ENCODE measurements at places on chromosomes 2 and 18. TPM values are rescaled to one million over a fixed set of nuclear protein-coding genes. Genes with fewer than 3 reads are reported as not detected.

Gene RPRM
- total RNA-seq: 0.53 TPM

Gene GNLY
- total RNA-seq: not detected

Gene TCF23
- not detected for total RNA-seq

Gene IL36A
- not detected for total RNA-seq

Gene MYO3B
- not detected for total RNA-seq

Gene SERPINB2
- total RNA-seq: 0.60 TPM

Gene ACKR3
- total RNA-seq: 88.3 TPM

Gene ZDBF2
- total RNA-seq: 43.6 TPM

Gene GBX2
- 1.2 TPM for total RNA-seq

Gene DUSP2
- total RNA-seq: 0.95 TPM

Gene PXDN
- total RNA-seq: 467 TPM

Gene IL18RAP
- not detected for total RNA-seq

Gene ATP9B
- total RNA-seq: 12.6 TPM

All from astrocyte (in vitro differentiated cells and primary cell).